NCI-H1092 (cell line): ENCODE measurements at places on chromosomes 1 and 21.
A peak's percentile ranks its signal among the peaks of the same experiment; 100 is the strongest.

DNA sequence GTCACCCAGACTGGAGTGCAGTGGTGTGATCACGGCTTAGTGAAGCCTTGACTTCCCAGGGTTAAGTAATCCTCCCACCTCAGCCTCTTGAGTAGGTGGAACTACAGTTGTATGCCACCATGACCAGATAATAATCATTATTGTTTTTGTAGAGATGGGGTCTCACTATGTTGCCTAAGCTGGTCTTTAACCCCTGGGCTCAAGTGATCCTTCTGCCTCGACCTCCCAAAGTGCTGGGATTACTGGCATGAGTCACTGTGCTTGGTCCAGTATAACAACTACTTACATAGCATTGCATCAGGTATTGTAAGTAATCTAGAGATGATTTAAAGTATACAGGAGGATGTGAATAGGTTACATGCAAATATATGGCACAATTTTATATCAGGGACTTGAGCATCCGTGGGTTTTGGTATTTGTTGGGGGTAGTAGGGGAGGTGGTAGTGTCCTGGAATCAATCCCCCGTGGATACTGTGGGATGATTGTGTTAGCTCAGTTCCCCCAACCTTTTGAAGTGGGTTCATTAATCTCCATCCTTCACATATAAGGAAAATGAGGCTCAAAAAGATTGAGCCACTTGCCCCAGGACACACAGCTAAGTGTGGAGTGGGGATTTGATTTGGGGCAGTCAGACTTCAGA is 61.4 kb upstream of the CNIH3 start:
- no peak for DNase-seq

DNA sequence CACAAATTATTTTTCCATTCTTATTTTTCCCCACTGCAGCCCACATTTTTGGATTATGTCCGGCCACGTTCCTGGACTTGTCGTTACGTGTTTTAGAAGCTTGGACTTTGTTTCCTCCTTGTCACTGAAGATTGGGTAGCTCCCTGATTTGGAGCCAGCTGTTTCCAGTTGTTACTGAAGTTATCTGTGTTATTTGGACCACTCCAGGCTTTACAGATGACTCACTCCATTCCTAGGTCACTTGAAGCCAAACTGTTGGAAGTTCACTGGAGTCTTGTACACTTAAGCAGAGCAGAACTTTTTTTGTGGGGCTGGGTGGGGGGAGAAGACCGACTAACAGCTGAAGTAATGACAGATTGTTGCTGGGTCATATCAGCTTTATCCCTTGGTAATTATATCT is 12.2 kb upstream of the AXDND1 start:
- no peak for DNase-seq

- no peak for DNase-seq
Observed at GRCh38 chr1:165174491-165174890, 182.0 kb downstream of the LMX1A start.

GRCh38 chr1:29256979-29257804 is 20.9 kb downstream of the PTPRU start:
- DNase-seq: peak; percentile 92

DNA sequence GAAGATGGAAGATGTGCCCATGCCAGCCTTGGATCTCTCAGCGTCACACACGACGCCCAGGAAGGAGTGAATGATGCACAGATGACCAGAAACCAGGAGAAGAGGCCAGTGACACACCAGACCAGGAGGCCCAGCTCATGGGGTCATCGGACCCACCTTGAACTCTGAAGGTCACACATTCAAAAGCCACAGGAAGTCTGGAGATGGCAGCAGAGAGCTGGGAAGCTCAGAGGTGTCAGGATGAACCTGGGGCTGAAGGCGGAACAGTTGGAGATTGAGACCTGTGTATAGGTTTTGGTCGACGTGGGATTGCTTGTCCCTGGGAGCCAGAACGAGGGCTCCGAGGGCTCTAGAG is 43.6 kb downstream of the SLC19A1 start:
- no peak for DNase-seq

DNA sequence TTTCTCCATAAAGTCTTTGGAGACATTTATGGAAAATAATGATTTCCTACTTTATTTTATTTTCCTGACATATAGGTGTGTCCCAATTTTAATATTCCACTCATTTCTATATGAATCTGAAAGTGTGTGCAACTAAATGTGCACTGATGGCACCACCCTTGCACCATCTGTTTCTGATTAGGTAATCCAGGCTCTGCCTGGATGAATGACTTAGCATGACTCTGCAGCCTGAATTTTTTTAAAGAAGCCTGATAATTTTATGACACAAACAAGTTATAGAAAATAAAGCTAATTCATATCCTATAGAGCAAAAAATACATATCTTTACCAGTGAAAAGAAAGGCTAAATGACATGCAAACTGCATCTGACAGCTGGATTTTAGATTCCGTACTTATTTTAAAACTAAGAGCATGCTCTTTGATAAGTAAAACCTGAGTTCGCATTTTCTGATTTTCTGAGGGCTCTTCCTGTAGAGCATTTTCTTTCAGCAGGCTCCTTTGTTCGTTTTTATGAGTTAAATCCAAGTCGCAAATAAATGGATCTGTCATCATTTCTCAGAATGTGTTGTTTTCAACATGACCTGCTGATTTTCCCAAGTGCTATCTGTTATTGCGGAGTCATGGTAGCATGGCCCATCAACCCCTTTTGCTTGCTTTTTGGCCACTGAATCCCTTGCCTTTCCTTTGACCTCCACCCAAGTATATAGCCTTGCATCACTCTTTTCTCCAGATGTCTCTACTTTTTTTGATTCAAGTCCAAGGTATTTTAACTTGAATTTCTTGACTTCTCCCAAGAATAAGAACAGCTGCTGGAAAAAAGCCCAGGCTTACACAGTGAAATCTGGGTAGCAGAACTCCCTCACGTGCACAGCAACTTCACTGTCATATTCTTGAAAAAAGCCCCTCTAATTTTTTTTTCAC is 52.8 kb upstream of the LYPLAL1 start:
- no peak for DNase-seq

DNA sequence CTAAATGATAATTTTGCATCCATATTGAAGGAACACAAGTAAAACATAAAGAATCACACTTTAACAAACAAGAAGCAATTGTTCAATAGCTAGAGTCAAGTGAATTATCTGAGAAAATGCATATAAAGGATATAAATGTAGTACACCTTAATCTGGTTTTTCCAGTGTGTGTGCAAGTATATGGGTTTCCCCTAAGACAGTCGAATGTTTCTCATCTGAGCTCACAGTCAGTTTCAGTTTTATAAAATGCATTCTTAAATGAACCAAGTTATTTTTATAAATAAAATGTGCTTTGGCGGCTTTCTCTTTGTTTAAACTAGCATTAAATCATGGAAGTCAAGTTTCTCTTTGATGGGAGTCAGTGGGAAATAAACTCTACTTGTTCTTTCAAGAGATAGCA is 125.9 kb downstream of the PTPRC start:
- DNase-seq: no peak

GRCh38 chr1:240503558-240503957 is 108.4 kb downstream of the GREM2 start:
- no peak for DNase-seq

DNA sequence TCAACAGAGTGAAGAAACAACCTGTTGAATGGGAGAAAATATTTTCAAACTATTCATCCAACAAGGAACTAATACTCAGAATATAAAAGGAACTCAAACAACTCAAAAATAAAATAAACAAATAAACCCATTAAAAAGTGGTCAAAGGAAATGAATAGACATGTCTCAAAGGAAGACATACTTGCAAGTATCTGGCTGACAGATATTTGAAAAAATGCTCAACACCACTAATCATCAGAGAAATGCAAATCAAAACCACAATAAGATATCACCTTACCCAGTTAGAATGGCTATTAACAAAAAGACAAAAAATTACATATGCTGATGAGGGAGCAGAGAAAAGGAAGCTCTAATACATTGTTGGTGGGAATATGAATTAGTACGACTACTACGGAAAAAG is 38.2 kb downstream of the TNFSF4 start:
- no peak for DNase-seq

GRCh38 chr1:11237356-11237755 is 25.0 kb downstream of the MTOR start:
- DNase-seq: no peak

DNA sequence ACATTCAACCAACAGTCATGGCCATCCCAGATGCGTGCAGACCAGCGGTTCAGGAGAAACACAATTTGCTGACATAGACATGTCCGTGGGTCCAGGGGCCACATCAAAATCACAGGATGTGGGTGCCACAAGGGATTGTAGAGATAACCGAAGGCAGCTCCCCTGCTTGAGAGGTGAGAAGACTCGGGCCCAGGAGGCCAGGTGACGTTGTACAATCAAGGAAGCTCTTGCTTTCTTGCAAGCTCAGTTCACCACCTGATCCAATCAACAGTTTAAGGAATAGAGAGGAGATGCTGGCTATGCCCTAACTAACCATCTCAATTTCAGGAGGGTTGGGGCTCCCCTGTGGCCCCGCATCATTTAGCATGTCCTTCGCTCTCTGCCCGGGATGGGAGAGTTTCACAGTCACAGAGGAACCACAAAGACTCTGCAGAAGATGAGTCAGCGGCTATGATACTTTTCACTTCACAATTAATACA is 19.5 kb downstream of the UBASH3A start:
- DNase-seq: no peak

- peak; percentile 32 for DNase-seq
Observed at GRCh38 chr1:211577819-211578639, 932 bp downstream of the SLC30A1 start.

GRCh38 chr1:205536759-205537361 is 32.4 kb downstream of the CDK18 start:
- DNase-seq: no peak

GRCh38 chr1:162220009-162220539 is 150.6 kb downstream of the NOS1AP start:
- no peak for DNase-seq

DNA sequence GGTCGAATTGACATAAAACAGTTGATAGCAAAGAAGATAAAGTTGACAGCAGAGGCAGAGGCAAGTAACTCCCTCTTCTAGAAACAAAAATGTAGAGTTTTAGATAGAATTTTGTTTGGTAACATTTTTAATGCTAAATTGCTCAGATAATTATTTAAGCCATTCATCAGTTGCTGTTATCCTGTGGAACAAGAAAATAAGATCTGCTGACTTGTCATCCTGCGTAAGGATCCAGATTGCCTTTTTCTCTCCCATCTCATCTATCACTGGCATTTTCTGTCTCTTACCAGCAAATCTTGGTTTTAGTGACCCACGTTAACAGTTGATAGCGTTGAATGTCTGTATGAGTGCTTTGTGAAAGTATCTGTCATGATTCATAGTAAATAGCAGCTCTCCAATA is 29.8 kb downstream of the SOAT1 start:
- DNase-seq: no peak

GRCh38 chr1:91015358-91015780 is 6.5 kb downstream of the ZNF644 start:
- DNase-seq: no peak

GRCh38 chr1:183238071-183238470 is 52.0 kb downstream of the LAMC2 start:
- no peak for DNase-seq

- DNase-seq: no peak
Observed at GRCh38 chr1:153742411-153743142, 14.7 kb downstream of the INTS3 start.

GRCh38 chr1:61158591-61158990 is 76.2 kb downstream of the NFIA start:
- DNase-seq: no peak

- DNase-seq: no peak
Observed at GRCh38 chr1:203206129-203206687, 19.7 kb upstream of the CHI3L1 start.

DNA sequence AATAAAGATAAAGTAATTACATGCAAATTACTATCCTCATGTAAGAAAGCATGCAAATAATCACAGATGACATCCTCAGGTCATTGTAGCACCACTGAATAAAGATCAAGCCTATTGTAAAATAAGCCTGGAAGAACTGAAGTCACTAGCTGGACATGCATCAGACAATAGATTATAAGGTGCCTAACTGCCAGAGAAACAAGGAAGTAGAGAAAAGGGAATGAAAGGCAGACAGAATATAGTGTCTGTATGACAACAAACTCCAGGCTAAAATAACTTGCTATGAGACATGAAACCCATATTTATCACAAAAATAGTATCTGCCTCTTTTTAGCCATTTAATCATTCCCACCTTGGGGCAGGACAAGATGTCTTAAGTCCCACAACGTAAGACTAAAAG is 108.7 kb downstream of the ENAH start:
- no peak for DNase-seq

DNA sequence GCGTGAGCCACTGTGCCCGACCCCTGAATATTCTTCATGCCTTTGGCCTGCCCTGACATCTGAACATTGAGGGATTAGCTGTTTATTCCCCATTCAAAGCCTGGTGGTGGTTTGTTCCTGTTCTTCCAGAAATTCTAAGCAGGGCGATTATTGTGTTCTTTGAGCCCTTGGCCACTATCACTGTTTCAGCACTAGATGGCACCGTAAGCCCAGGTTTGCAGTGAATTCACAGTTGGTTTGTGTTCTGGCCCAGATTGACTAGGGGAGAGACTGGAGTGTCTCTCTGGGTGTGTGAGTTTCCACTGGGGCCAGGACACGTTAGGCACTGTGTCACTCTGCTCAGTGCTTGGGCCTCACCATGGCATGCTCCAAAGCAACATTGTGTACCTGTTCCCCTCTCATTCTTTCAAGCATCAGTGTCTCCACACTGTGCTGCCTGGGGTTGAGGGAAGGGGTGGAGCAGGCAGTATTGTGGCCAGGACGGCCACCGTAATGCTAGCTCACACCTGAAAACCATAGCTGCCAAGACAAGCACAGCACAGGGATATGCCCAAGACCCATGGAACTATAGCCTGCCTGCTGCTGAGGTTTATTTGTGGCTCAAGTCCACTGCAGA is 52.7 kb downstream of the PKN2 start:
- no peak for DNase-seq

GRCh38 chr1:238176441-238176840 is 285.7 kb upstream of the ZP4 start:
- DNase-seq: no peak

DNA sequence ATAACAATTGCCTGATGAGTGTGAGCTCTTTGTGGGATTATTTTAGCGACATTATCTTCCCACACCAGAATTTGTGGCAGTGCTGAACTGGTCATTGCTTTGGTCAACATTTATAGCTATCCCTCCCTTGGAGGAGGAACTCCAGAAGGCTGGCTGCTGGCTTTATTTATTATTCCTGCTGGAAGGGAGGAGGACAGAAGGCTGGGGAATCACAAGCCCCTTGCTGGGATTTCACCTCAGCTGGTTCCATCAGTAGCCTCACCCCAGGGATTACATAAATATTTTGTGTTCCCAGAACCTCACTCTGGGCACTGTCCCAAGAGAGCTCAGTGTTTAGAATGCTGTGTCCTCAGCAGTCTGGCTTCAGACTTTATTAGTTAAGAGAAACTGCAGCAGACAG is 102.8 kb upstream of the C1orf21 start:
- DNase-seq: no peak
